ENCODE measurements at places on chromosomes 7 and 10.

- no peak for DNase-seq
Measured at GRCh38 chr7:81155654-81156373, 237.0 kb upstream of the SEMA3C start.

- DNase-seq, result no peak
Measured at GRCh38 chr7:158324397-158325360, 262.9 kb downstream of the PTPRN2 start.

GRCh38 chr10:71909399-71910083 is 54.7 kb upstream of the CHST3 start:
- no peak for DNase-seq

DNA sequence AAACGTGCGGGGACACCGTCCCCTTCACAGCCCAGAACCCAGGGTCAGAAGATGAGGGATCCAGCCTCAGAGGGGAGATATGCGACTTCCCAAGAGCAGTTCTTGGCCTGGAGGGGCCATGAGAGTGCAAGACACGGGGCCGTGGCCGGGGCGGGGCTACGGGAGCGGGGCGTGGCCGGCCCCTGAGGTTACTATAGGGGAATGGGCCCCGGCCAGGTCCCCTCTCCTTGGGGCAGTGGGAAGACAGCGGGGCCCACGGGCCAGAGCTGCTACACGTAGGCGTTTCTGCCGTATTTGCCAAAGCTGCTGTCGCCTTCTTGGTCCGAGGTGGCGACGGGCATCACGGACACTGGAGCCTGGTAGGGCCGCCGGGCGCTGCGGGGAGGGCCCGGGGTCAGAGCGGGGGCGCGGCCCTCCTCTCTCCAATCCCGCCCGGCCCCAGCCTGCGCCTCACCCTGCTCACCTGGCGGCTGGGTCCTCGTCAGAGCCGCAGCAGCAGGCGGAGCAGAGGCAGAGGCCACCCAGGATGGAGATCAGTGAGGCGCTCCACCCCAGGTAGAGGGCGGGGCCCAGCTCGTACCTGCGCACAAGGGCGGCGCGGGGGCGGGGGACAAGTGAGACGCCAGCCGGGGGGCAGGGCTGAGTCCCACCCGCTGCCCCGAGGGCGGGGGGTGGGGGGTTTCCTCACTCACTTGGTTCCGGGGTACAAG is 5.3 kb downstream of the CLDN15 start:
- no peak for DNase-seq

GRCh38 chr7:44445986-44446671 is 44.3 kb downstream of the NUDCD3 start:
- no peak for DNase-seq

Data from SW 1271 (cell line).